Stimulated activated naive CD4-positive, alpha-beta T cell treated with Interleukin-2 at 50 U/mL for 16 hours (primary cell): ENCODE measurements at places on chromosomes 7 and 10.

GRCh38 chr10:43267811-43268210, 946 bp upstream of the RASGEF1A start:
- DNase-seq: no peak

DNA sequence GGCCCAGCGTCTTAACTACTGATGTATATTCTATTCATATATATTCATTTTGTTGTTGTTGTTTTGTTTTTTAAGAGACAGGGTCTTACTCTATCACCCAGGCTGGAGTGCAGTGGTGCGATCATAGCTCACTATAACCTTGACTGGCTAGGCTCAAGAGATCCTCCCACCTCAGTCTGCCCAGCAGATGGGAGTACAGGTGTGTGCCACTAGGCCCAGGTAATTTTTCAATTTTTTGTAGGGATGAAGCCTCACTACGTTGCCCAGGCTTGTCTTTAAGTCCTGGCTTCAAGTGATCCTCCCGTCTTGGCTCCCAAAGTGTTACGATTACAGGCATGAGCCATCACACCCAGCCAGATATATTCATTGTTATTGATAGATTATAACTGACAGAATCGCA, 12.9 kb upstream of the STN1 start:
- no peak for DNase-seq

DNA sequence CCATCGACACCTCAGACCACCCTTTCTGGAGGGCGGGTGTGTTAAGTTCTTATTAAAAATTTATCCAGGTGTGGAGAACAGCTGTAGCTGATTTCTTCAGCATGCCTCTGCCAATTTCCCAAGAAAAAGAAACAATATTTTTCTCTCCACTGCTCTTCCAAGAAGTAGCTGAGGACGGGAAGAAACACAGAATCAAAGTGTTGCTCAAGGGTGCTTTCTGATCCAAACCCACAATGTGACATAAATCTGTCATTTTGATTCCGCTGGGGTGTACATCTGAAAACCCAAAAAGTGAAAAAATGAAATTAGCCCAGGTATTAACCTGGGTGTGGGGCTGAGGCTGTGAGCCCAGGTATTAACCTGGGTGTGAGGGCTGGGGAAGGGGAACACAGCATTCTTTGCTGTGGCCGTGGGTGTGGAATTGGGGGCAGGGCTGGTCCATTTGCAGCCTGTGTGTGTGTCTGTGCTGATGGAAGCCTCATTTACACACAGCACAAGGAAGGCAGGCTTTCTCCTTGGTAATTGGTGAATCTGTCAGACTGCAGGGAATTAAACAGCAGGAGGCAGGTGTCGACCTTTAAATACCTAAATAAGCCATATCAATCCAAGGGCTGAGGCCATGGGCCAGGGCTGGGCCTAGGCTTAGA, 48.4 kb upstream of the CCDC3 start:
- no peak for DNase-seq

DNA sequence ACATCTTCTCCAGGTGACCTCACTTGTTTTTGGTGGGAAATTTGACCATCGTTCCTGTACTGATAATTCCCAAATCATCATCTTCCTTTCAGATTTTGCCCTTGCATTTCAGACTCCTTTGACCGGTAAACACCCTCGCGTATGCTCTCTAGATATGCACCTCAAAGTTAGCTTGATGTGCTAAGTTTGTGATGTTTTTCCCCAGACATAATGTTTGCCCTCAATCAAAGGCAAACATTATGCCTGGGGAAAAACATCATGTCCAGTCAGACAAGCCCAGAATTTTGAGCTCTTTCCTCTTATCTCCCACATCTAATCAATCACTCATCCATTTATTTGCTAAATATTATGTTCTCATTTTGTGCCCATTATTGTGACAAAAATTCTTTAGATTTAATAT, 26.2 kb downstream of the CCSER2 start:
- no peak for DNase-seq

GRCh38 chr10:78362406-78363022, 328.9 kb downstream of the RPS24 start:
- no peak for DNase-seq
